ENCODE measurements at places on chromosomes 6 and 20.
A peak's percentile ranks its signal among the peaks of the same experiment; 100 is the strongest.

DNA sequence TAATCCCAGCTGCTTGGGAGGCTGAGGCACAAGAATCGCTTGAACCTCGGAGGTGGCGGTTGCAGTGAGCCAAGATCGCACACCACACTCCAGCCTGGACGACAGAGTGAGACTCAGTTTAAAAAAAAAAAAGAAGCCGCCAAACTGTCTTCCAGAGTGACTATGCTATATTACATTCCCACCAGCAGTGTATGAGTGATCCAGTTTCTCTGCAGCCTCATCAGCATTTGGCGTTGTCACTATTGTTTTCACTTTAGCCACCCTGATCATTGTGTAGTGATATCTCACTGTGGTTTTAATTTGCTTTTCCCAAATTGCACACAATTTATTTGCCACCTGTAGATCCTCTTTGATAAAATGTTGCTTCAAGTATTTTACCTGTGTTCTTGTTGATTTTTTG is 6.0 kb upstream of the AKAP12 start:
- DNase-seq = no peak

GRCh38 chr6:146598772-146599405 is at the start of gene ADGB:
ADGB (plus strand) TSS chr6:146598972; CDS start chr6:146599041, 69 bp downstream.
- peak; percentile 19 for DNase-seq

GRCh38 chr6:33957892-33958525 is 154.2 kb upstream of the MLN start:
- DNase-seq = no peak

GRCh38 chr20:62752181-62752670 is 43.6 kb downstream of the NTSR1 start:
- DNase-seq = no peak

- DNase-seq = peak; percentile 38
These were observed 68.5 kb downstream of the PLEKHG1 start for GRCh38 chr6:150667977-150668716.

DNA sequence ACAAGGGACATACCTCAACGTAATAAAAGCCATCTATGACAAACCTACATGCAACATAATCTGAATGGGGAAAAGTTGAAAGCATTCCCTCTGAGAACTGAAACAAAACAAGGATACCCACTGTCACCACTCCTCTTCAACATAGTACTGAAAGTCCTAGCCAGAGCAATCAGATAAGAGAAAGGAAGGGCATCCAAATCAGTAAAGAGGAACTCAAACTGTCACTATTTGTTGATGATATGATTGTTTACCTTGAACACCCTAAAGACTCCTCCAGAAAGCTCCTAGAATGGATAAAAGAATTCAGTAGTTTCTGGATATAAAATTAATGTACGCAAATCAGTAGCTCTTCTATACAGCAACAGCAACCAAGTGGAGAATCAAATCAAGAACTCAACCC is 39.4 kb downstream of the ZNF311 start:
- DNase-seq = no peak

- no peak for DNase-seq
These were observed 838 bp upstream of the NKX2-2 start for GRCh38 chr20:21514553-21515251.

DNA sequence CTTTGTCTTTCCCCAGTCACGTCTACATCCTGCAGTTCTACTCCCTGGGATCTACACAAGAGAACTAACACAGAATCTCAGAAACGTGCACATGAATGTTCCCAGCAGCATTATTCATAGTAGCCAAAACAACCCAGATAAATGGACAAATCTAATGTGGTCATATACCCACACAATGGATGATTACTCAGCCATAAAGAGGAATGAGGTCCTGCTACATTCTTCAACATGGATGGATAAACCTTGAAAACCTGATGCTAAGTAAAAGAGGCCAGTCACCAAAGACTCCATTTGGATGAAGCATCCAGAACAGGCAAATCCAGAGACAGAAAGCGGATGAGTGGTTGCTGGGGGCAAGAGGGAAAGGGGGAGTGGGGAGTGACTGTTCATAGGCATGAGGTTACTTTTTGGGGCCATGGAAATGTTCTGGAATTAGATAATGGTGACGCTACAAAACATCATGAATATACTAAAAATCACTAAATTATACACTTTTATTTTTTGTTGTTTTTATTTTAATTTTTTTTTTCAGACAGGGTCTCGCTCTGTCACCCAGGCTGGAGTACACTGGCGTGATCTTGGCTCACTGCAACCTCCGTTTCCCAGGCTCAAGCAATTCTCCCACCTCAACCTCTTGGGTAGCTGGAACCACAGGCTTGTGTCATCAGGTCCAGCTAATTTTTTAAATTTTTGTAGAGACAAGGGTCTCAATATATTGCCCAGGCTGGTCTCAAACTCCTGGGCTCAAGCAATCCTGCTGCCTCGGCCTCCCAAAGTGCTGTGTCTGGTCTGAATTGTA is 50.8 kb upstream of the DSN1 start:
- DNase-seq = no peak

GRCh38 chr6:52221302-52221701 is 23.0 kb downstream of the IL17F start:
- no peak for DNase-seq

GRCh38 chr6:10302566-10303235 is 112.2 kb downstream of the TFAP2A start:
- DNase-seq = no peak

- no peak for DNase-seq
These were observed 6.8 kb upstream of the SLC35B3 start for GRCh38 chr6:8442150-8442549.

DNA sequence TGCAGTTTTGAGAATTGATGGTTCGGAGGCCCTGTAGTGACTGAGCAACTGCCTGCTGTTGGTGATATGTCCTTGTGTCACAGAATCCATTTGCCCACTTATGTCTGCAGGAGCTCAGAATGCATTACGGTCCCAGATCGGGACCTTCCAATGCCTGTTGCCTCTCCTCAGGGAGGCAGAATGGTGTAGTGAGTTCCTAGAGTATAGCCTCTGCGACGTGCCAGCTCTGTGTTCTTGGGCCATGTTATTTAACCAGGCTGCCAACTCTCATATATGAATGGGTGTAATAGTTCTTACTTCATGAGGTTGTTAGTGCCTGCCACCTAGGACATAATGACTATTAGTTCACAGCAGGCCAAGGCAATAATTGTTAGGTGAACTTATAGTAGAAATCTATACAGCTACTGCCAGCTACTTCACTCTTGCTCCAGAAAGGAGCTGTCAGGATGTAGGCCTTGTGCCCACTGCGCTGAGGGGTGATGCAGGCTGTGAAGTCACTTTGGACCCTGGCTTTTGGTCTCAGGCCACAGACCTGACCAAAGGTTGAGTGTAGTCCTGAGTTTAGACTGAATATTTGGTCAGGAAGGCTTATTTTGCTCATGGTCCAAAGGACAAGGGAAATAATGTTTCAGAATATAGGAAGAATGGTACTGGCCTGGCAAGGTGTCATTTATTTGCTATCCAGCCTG is 82.1 kb downstream of the ASXL1 start:
- DNase-seq = no peak

DNA sequence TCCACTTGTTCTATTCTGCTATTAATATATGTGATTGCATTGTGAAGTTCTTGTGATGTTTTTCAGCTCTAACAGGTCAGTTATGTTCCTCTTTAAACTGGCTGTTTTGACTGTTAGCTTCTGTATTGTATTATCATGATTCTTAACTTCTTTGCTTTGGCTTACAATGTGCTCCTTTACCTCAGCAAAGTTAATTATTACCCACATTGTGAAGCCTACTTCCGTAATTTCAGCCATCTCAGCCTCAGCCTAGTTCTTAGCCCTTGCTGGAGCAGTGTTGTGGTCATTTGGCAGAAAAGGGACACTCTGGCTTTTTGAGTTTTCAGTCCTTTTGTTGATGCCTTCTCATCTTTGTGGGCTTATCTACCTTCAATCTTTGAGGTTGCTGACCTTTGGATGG is 440.2 kb downstream of the TBC1D32 start:
- DNase-seq = no peak

- no peak for DNase-seq
These were observed 109.4 kb downstream of the CRYBG1 start for GRCh38 chr6:106469882-106470281.

GRCh38 chr20:50020288-50020687 is 37.5 kb downstream of the SNAI1 start:
- DNase-seq = no peak

- DNase-seq = no peak
These were observed 42.4 kb upstream of the ECHDC1 start for GRCh38 chr6:127385668-127386430.

DNA sequence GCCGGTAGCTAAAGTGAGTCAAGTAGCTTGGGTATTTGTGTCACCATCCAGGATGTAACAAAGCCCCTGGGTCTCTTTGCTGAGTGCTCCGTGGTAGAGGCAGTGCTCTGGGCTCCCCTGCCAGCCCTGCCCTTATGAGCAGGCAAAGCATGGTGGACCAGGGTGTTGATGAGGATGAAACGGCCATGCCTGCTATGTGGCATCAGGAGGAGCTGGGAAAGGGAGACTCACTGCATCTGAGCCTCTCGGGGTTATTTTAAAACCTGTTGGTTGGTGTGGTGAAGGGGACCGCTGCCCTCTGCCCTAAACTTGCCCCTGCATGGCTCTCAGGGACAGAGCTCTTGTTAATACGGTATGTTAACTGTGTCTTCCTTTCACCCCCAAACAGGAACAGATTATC is 143.1 kb downstream of the DTNBP1 start:
- no peak for DNase-seq

GRCh38 chr6:167699141-167699931 is 127.4 kb upstream of the AFDN start:
- DNase-seq = no peak

DNA sequence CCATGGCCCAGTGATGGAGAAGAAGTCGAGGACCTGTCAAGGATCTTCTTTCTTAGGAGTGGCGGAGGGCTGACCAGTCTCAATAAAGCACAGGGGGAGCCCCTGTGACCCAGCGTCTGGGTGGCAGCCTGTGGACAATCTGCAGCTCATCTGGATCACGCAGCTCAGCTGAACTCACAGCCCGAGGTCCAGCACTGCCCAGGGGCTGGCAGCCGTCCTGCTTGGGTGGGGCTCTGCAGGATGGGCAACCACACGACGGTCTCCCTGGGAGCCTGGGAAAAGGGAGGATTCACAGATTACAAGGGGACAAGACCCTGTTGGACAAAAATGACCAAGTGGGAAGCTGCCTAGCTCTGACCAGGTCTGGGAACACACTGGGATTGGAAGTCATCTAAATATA is 110.8 kb downstream of the MYLK4 start:
- DNase-seq = no peak

DNA sequence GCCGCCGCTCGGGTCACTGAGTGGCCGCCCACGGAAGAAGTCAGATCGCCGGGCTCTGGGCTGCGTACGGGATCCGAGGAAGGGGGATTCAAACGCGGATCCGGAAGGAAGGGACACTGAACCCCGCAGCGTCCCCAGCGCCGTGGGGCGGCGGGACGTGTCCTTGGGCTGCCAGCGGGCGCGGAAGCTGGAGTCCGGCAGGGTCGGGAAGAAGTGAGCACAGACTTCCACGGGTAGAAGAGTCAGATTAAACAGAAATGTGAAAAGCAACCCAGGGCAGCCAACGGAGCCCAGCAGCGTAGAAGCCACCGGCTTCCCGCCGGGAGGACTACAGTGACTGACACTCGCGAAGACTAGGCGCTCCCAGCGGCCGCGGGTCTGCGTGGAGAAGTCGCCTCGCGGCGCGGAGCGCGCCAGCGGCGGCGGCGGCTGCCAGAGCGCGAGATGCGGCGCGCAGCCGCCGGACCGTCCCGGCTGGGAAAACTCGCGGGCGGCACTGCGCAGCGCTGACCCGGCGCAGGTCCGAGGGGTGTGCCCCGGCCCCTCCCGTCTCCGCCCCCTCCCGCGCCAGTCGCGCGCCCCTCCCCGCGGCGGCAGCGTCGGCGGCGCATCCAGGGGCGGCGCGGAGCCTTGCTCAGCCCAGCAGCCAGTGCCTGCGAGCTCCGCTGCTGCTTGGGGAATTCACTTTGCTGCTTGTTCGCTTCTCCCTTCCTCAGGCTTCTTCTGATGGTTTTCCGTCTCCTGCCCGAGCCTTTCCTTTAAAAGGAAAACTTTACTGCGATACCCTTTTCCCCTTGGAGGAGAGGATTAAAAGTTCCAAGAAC is at the start of gene SAMD5:
Gene SAMD5 (plus strand): TSS at position 649 of the 824 bp plus-strand sequence. CDS start 239 bp downstream, outside the sequence.
- DNase-seq = peak; percentile 38

DNA sequence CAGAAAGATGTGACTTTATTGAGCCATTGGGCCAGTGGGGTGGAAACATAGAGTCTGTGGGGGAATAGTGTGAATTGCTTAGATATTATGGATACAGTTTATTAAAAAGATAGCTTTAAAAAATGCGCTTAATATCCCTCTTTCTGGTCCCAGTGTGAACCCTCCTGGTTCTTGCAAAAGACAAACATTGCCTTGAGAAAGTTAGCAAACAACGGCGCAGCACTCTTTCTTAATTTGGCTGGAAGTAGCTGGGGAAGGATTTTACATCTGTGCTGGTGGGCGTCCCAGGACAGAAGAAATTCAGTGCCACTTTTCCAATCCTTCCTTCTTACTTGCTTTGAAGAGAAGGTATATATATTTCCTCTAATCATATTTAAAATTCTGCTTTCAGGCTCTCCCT is 191.4 kb upstream of the ZFP64 start:
- no peak for DNase-seq

DNA sequence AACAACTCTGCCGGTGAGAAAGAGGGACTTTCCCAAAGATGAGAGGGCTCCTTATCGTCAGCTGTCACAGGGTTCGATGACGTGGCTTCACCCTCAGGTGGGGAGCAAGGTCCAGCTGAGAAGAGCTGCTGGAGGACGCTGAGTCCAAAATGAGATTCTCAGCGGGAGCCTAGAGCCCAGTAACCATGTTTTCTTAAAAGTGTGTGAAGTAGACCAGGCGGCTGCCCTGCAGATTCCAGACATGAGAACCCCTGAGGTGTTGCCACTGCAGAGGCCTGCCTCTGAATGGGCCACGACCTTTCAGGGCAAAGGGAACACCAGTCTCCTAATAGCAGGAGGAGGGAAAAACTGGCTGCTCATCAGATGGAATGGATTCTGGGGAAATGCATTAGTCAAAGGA is 375.1 kb downstream of the BTBD9 start:
- no peak for DNase-seq

- DNase-seq = no peak
These were observed 25.0 kb downstream of the LRRN4 start for GRCh38 chr20:6028818-6029217.

DNA sequence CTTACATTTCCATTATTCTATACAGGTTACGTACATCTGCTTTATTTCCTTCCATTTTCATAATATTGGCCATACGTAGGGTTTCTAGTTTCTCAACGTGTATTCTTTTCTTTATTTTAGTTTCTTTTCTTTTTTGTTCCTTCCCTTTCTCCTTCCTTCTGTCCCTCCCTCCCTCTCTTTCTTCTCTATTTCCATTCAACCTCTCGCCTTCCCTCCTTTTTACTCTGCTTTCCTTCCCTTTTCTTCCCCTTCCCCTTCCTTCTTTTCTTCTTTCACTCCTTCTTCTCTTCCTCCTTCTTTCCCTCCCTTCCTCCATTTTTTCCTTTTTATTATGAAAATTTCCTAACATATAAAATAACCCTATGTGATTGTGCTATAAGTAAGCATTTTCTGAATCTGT is 8.7 kb upstream of the HLA-G start:
- DNase-seq = no peak
